T-helper 2 cell (primary cell): ENCODE measurements at places on chromosomes 11 and 22.

DNA sequence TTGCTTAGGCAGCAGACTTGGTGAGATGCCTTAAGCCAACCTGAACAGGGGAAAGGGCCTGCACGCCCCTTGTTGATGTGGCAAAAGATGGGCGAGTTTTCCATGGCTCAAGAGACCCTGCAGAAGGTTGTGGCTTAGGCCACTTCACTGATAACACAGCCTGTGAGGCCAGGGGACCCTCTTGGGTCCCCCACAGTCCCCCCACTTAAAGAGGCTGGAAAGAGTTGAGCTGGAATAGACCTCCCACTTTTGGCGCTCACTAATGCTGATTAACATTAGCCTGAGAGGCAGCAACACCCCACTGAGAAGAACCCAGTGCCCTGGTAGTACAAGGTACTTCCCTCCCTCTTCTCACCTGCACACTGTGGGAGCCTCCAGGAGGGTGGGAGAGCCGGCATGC, 107.5 kb downstream of the TRIM29 start:
- DNase-seq = no peak

DNA sequence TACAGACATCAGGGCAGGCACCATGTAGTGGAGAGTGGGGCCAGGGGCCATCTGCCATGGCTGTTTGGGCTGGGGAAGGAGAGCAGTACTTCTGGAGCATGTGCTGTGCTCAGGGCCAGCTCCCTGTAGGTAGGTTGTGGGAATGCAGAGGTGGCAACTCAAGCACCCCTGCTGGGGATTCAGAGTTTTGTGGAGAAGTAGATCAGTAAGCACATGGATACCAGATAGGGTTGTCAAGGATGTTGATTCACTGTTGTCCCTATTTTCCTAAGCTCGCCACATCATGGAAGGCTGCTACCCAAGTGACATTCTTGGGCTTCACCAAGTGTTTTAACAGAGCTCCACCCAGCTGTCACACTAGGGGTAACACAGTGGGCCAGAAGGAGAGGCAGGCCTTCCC, 67.2 kb downstream of the BMAL1 start:
- no peak for DNase-seq

DNA sequence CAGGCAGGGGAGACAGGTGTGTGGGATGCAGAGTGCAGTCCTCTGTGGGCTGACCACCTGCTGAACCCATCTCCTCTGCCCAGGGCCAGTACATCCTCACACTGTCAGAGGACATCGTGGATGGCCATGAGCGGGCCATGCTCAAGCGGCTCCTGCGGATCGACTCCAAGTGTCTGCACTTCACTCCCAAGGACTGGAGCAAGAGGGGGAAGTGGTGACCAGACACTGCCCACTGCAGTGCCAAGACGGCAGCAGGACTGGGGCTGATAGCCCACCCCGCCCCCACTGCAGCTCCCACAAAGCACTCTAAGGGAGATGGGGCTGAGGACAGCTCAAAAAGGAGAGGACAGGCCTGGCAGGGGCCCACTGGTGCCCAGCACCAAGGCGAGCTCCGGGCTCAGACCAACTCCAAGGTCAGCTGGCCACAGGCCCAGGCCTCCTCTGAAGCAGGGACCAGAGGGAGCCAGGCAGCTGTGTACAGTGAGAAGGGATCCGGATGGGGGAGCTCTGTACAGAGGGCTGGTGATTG, 1.6 kb downstream of the RNASEH2C start:
- DNase-seq = no peak

- no peak for DNase-seq
Observed at GRCh38 chr22:27551402-27551801, 250.2 kb downstream of the MN1 start.

GRCh38 chr11:119481021-119481666, 58.2 kb upstream of the THY1 start:
- no peak for DNase-seq

DNA sequence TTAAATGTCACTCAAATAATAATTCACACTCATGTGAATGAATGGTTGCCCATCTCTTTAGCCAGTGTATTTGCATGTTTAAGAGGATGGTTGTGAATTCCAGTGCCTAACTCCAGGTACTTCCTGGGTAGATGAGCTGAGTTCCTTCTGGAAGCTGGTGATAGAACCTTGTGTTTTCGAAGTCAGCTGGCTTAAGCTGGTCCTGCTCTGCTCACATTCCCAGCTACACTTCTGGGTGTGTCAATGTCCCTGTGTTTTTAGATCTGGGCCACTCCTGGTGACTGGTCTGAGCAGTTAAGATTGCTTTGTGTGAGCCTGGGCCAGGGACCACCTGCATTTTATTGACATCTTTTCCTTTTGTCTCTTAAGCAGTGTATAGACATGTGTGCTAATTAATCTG, 10.6 kb downstream of the TEAD1 start:
- DNase-seq = no peak

- no peak for DNase-seq
Observed at GRCh38 chr11:110317516-110317932, 21.1 kb upstream of the RDX start.

- DNase-seq = no peak
Observed at GRCh38 chr11:66902486-66903177, 45.8 kb downstream of the LRFN4 start.

- DNase-seq = no peak
Observed at GRCh38 chr11:25775603-25776002, 556.3 kb upstream of the ANO3 start.

DNA sequence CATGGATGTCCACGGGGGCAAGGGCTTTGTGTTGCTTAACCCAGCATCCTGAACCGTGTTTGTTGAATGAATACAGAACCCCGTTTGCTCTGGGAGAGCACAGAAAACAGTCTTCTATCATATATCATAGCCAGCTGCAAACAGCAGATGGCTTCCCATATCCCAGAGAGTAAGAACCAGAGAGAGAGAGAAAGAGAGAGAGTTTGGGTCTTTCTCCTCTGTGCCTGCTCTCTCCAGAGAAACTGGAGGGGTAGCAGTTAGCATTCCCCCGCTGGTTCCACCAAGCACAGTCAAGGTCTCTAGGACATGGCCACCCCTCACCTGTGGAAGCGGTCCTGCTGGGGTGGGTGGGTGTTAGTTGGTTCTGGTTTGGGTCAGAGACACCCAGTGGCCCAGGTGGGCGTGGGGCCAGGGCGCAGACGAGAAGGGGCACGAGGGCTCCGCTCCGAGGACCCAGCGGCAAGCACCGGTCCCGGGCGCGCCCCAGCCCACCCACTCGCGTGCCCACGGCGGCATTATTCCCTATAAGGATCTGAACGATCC, 440 bp upstream of the TIMP3 start:
- no peak for DNase-seq

- no peak for DNase-seq
Observed at GRCh38 chr11:75601494-75601893, 39.4 kb downstream of the SERPINH1 start.

- no peak for DNase-seq
Observed at GRCh38 chr11:27864611-27865010, 164.4 kb upstream of the BDNF start.

DNA sequence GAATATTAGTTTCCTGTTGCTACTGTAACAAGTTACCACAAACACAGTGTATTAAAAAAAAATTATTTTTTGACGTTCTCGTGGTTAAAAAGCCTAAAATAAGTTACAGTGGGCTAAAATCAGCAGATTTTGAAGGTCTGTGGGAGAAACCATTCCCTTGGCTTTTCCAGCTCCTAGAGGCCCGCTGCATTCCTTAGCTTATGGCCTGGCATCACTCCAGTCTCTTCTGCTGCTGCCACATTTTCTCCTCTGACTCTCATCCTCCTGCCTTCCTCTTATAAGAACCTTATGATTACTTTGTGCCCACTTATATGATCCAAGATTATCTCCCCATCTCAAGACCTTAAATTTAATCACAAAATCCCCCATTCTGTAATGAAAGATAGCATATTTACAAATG, 392.7 kb downstream of the GUCY1A2 start:
- no peak for DNase-seq

- DNase-seq = no peak
Observed at GRCh38 chr22:33542153-33542552, 378.1 kb downstream of the LARGE1 start.

DNA sequence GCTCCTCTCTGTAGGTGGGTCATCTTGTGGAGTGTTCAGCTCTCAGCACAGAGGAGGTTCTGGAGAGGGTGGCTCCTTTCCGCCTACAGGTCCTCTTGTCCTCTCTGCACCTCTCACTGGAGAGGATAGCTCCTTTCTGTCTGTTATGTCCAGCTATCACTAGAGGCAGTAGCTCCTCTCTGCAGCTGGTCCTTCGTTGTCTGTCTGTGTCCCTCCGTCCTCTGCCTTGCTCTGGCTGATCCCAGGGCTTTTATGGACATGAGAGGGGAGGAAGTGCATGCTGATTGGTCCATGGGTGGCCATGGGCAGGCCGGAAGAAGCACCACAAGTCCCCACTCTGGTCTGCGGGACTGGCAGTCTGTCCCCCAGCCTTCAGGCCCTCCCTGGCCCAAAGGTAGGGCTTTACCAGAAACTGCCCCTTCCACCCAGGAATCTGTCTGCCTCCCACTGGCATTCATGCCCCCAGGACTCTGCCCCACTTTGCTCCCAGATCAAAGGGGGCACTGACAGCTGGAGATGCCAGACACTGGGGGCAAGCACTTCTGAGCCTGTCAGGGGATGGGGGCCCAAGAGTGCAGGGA, 38.6 kb upstream of the CALCB start:
- DNase-seq = no peak

DNA sequence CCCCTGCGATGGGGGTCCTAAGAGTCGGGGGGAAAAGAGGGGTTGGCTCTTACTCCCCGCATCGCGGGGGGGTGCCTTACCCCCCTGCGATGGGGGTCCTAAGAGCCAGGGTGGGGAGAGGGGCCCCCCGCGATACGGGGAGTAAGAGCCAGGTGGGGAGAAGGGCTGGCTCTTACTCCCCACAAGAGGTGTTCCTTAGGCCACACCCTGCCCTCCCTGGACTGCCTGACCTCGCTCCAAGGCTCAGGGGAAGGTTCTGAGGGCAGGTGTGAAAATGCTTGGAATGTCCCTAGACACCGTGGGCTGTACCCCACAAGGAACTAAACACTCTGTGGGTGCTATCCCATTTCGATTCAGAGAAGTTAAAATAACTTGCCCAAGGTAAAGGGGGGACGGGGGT, 7.8 kb downstream of the UNC93B1 start:
- DNase-seq = no peak

DNA sequence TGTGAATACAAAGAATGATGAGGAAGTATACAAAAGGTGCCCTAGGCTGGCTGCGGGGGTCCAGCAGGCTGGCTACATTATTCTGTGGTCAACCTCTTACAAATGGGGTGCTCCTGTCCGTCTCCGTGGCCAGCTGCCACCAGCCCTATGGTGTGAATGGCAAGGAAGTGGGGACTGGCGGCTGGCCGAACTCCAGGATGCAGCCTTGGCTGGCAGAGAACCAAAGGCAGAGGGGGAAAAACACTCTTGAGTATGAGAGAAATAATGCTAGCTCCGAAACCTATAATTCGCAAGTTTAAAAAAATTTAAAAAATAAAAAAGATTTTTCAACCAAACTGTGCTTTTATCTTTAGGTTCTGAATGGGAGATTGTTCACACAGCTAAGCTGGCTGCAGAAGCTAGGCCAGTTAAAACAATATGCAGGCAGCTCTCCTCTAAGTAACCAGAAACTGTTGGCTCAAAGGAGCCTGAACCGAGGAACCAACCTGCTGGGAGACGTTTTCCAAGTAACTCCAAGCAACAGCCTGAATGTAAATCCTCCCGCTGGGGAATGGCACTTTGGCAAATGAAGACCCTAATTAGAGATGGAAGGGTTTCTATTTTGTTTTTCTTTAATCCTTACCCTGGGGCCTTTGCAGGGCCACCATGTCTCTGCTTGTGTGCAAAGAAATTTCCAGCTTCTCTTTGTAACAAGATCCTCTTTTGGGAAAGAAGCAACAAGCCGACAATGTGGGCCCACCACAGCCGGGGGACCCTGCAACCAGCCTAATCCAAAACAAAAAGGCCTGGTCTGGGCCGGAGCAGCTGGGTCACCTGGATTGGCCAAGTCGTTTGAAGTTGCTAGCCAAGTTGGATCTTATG, 50.2 kb downstream of the C22orf31 start:
- no peak for DNase-seq

GRCh38 chr11:79439410-79439885, 1.4 kb downstream of the TENM4 start:
- DNase-seq = no peak

DNA sequence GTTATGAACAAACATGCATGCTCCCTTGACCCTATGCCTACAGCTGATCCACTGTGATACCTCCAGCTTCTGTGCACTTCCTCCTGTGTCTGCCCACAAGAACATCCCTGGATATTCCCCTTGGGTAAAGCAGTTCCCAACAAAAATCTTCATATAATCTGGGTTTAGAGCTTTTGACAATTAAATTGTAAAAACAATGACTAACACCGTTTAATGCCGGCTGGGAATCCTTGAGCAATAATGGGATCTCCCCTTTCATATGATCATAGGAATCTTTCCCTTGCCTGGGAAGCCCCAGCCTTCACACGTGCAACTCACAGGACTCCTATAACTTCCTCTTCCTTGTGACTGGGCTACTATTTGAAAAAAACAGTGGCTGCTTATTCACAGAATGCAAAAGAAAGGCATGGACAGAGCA, 6.3 kb upstream of the ZC3H12C start:
- no peak for DNase-seq

GRCh38 chr22:35802885-35803284, 85.2 kb downstream of the APOL5 start:
- DNase-seq = no peak

DNA sequence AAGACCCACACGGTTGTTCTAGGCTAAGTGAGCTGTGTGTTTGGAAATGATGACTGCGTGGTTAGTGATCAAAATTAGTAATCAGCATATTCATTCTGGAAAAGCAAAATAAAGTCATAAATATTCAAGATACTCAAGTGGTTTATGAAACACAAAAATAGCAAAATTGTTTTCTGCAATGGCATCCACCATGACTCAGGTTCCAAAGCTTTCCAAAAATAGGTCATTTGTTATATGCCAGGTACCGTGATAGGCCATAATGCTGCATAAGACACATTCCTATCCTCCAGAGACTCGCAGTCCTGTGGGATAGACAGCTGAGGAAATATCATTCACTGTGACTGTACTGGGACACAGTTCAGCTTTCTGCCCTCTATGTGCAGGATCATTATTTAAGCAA, 2.4 kb upstream of the ATL3 start:
- no peak for DNase-seq
